ENCODE measurements at places on chromosomes 6 and 20.

- ATAC-seq = no peak
Measured at GRCh38 chr20:8536262-8536618, 404.2 kb downstream of the PLCB1 start.

DNA sequence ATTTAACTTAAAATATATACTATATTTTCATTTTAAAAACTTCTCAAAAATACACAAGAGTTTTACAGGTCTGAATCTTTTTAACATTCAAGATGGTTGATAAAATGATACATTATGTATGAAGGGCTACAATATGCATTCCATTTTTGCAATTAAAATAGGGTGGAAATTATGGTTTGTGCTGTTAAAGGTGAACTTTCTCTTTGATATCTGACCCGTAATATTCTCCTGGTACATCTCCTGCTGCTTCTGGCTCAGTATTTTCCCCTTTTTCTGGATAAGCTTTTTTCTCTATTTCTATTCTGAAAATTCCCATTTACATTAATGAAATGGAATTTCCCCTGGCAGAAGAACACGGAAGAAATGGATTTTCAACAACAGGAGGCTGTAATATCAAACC, 27.4 kb upstream of the LCA5 start:
- no peak for ATAC-seq

DNA sequence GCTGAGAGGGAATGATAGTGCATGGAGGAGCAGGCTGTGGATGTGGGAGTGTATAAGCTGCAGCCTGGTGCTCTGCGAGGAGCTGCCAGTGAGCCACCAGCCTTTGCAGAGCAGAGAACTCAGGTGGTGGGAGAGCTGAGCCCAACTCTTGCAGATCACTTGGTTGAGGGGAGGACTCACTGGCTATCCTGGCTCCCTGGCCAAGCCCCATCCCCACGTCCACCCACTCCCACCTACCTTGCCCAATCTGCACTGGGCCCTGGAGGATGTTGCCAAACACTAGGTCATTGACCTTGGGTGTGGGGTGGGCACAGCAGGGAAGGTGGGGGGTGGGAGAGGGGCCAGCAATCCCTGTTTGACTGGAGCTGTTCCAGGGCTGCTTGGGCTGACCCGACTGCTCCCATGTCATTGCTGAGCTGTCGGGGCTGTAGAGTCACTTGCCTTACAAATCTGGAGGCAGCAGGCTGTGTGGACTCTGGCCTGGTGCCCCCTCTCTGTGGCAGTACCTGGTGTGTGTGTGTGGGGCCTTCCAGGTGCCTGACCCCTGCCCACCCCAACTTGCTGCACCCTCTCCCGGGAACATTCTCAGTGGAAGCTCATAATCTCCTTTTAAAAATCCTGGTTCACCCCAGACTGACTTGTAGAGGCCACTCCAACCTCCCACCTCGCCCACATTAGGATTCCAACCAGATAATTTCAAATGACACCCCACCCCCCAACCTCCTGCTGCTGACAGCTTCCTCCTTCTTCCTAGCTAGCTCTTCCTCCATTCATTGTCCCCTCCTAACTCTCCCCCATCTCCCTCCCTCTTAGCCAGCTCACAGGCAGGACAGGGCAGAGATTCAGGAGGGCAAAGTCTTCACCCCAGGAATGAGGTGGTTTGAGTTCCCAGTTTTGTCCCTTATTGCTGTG, 162.3 kb downstream of the MRPL14 start:
- no peak for ATAC-seq

DNA sequence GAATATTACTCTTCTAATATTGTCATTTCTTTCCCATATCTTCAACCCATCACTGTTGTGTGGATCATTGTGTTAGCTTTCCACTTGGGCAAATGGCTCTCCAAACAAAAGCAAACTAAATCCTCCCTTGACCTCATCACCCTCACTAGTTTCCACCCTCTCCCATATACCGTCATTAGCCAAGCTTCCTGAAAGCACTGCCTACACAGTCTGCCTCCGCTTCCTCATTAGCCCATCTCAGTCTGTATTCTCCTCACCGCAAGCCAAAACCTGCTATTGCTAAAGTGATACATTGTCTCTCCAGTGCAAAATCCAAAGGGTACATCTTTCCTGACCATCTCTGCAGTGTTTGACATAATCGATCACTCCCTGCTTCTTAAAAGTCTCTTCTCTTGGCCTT, 212.6 kb downstream of the CLIC5 start:
- ATAC-seq = no peak

- peak; percentile 13 for ATAC-seq
Measured at GRCh38 chr20:6767536-6768227, at the start of gene BMP2. Gene BMP2 (plus strand): TSS chr20:6767686. CDS start chr20:6770127, 2,441 bp downstream.

- ATAC-seq = peak; percentile 80
Measured at GRCh38 chr6:105898286-105898685, 187.8 kb upstream of the PRDM1 start.

DNA sequence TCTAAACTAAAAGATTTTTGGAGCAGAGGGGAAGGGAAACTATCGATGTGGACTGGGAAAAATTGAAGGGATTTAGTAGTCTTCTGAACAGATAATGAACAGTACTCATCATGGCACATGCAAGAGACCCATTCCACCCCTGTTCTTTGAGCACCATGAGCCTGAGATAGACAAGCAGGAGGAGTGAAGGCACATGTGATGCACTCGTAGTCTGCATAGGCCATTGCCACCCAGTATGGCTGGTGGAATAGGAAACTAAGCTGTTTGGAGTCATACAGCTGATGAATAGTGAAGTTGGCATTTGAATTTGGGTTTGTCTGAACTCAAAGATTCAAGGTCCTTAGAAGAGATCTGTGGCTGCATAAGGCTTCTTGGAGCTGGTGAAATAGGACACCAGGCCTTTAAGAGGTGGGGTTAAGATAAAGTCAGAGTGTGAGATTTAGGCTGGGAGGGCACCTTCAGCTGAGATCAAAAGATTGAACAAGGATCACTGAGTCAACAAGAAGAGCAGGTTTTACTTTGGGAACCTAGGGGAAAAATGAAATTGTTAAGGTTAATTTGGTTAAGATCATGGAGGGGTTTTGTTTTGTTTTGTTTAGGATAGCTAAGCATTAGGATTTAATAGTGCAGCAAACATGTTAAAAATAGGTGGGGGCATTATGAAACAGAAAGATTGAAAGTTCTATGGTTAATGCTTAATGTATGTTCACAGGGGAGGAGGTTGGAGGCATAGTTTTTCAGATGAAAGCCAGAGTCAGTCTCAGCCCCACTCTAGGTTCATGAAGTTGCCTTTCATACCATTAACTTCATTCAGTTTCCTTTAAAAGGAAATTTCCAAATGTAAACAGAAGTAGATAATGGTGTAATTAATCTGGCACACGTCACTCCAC, 148.8 kb downstream of the ARID1B start:
- ATAC-seq = no peak

- no peak for ATAC-seq
Measured at GRCh38 chr6:81054036-81054435, 698.4 kb downstream of the TENT5A start.
